NT2/D1 (cell line): ENCODE measurements at places on chromosomes 7 and 10.

DNA sequence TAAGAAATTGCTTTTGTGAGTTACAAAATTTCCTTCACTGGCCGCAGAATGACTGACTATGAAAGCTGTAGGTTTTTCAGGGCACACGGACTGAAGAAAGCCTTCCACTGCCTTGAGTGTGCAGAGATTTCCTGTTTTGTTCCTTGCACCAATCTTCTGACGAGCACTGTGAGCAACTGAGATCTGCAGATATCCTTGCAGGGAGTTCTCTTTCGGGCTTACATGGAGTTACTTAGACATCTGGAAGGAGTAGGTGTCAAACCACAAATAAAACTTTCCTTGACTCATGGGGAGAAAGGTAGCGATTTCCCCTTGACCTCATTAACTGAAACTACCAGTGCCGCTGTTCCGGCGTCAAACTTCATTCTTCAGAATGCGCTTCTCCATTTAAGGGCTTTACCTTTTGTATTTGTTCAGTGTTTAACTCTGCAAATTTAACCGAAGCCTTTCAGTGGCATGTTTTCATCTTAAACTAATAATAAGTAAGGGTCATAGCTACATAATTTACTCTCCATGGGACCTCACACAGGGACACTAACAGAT lies 1175.3 kb downstream of the GATA3 start:
- DNase-seq: no peak

DNA sequence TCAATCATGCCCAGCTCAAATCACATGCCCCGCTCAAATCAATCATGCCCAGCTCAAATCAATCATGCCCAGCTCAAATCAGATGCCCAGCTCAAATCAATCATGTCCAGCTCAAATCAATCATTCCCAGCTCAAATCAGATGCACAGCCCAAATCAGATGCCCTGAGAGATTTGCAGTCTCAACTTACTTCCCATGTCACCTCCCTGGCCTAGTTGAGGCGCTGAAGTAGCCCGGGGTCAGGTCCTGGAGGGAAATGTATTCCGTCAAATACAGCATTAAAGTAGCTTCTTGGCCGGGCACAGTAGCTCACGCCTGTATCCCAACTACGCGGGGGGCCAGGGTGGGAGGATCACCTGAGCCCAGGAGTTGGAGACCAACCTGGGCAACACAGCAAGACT lies 15.7 kb upstream of the PRKAR1B start:
- no peak for DNase-seq

- no peak for DNase-seq
Observed at GRCh38 chr7:20216406-20217036, 663 bp downstream of the MACC1 start.

- DNase-seq: no peak
Observed at GRCh38 chr10:1278306-1278705, 222.1 kb downstream of the WDR37 start.

DNA sequence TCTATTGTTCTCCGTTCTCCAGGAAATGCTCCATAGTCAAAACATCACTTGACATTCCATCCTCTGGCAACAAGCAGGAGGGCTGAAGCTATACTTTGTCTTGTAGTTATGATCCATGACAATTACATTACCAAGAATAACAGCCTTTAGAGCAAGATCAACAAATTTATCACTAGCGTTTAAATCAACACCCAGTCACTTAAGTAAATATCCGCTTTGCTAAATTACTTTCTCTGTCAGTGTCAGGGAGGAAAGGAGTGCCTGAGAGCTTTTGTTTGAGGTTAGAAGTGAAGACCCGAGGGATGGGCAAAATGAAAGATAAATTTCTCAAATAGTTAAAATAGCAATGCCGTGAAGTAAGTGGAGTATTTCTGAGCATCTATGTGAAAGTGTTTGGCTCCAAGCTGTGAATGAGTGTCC lies 236.1 kb upstream of the BMPER start:
- DNase-seq: peak; percentile 28

DNA sequence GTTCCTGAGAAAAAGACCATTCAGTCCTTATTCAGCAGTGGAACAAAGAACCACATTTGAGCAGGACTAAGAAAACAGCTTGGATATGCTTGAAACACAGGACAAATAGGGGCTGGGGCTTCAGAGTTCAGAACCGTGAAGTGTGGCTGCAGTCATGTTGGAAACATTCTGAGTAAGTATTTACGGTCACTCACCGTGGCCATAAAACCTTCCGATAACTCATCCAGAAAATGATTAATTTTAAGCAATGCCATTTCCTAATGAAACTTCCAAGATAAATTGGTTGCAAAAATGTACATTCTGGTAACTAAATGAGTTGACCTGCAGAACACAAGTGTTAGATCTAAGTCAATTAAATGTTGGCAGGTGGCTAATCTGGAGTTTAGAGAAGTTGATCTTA lies 279.2 kb downstream of the CXCL12 start:
- DNase-seq: no peak

- DNase-seq: no peak
Observed at GRCh38 chr7:1890289-1891235, 220.5 kb downstream of the ELFN1 start.

- DNase-seq: no peak
Observed at GRCh38 chr7:2969398-2970306, 74.0 kb downstream of the CARD11 start.

DNA sequence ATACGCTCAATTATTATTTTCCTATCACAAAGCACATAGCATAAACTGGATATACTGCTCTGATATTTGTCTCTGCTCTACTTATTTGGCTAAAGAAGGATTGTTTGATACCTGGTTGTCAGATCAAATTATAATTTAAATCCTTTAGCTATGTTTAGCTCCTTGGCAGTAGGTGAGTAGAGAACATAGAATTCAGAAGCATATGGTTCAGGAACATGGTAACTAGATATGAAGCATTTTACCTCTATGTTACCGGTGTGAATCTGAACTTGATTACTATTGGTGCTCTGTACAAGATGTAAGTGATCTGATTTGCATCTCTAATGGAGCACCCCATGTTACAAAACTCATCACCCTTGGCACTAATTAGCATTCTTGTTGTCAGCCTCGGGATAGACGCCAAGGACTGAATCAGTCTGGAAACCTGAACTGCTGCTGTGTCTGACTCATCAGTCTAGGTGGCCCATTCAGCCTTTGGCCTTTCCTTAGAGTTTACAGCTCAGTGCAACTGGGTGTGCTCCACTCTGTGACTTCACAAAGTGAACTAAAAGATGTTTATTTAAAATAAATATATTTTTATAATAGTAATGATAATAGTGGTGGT lies 12.3 kb upstream of the MYPN start:
- DNase-seq: peak; percentile 62

- no peak for DNase-seq
Observed at GRCh38 chr10:69333205-69333604, 54.9 kb downstream of the HK1 start.

- DNase-seq: no peak
Observed at GRCh38 chr7:66099551-66100407, 14.9 kb upstream of the CRCP start.

DNA sequence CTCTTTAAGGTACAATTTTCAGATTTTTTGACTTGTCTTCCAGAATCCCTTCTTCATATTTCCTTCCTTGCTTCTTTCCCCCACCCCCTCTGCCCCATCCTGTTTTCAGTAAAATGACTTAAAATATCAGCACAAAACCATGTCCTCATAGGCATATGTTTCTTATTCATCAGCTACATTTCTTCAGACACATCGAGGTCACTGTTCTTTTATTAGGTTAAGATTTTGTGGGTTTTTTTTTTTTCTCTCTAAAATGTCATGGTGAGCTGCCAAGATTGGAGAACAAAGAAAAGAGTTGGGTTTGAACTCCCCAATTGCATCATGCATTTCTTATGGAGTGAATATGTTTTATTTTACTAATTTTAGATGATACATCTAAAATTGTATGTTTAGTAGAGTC lies 35.8 kb downstream of the LAMB4 start:
- DNase-seq: no peak

DNA sequence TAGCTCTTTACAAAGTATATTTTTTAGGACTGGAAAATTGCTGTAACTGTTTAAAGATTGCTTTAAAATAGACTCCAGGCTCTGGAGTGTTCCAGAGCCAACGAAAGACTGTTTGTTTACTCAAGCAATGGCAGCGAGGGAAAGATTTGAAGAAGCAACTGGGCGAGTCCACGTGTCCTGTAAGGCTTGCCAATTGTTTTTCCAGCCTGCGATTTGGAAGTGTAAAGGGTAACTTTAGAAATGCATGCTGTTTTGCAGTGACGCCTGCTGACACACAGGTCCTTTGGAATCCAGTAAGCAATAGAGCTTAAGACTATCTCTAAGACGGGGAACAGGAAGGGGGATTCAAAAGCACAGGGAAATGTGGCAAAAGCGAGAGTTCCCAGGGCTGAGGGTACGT lies 55.8 kb downstream of the TACC2 start:
- peak; percentile 40 for DNase-seq

DNA sequence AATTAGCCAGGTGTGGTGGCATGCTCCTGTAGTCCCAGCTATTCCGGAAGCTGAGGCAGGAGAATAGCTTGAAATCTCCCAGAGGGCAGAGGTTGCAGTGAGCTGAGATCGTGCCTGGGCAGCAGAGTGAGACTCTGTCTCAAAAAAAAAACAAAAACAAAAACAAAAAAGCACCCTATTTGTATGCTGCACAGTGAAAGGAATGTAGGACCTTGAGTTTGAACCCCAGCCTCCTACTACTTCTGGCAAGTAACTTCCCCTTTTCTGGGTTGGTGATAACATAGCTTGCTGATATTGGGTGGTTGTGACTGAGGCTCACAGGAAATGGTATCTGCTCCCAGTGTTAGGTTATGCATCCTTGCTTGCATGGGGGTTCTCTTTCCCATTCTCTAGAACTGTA lies 205.3 kb downstream of the BUB3 start:
- no peak for DNase-seq

GRCh38 chr7:30148426-30148825 lies 13.6 kb downstream of the MTURN start:
- no peak for DNase-seq

DNA sequence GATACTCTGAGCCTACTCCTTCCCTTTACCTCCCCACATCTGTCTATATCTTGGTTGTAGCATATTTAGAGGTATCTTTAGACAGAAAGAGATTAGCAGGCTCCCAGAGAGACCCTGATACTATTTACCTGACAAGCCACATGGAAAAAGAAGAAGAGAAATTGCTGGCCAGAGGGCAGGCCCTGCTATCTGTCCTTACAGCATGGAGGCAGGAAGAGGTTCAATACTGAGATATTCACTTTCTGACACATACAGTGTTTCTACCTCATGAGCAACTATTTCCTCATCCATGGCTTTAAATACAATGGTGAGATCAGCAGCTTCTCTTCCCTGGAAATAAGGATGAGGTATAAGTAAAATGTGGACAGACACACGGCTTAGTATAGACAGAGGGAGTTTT lies 33.9 kb upstream of the TSPAN13 start:
- DNase-seq: no peak

DNA sequence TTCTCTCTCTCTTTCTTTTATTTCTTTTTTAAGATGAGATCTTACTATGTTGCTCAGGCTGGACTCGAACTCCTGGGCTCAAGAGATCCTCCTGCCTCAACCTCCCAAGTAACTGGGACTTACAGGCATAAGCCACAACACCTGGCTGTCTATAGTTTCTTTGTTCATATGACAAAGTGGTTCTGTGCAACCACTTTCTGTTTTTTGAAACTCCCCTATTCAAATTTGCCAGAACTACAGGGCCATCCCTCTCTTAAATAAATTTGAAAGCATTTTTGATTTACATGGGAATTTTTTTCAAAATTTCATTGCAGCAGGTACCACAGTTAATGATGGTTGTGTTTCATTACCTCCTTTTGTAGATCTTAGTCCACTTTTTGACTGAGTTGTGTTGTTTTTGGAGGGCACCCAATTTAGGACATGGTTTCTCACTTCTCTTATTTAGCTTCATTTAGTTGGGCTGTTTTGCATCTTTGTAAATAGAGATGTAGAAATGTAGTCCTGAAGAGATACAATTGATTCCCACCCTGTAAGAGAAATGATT lies 119.2 kb downstream of the LRRC4 start:
- DNase-seq: no peak

- no peak for DNase-seq
Observed at GRCh38 chr7:111168182-111168581, 77.3 kb downstream of the LRRN3 start.

DNA sequence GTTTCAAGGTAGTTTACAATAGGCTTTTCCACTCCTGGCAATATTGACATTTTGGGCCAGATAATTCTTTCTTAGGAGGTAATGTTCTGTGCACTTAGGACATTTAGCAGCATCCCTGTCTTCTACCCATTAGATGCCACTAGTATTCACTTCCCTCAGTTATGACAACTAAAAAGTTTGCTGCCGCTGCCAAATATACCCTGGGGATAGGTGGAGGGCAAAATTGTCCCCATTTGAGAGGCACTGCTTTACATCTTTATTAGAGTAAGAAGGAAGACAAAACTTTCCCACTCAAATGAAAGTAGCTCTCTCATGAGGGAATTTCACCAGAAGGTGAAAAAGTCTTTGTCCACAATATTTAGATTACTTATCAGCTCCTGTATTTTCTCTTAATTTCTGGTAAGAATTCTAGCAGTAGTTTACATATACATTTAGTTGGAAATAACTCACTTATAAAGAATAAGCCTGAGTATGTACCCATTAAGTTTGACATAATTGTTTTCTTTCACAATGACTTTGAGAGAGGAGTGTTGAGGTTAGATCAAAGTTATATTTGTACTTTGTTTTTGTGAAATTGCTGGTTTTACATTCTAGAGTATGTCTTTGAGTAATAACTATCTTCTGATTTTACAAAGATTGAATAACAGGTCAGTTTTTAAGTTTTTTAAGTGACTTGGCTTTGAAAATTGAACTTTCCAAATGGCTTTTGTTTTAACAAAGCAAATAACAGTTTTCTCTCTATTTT lies 46.0 kb downstream of the HELLS start:
- DNase-seq: no peak

DNA sequence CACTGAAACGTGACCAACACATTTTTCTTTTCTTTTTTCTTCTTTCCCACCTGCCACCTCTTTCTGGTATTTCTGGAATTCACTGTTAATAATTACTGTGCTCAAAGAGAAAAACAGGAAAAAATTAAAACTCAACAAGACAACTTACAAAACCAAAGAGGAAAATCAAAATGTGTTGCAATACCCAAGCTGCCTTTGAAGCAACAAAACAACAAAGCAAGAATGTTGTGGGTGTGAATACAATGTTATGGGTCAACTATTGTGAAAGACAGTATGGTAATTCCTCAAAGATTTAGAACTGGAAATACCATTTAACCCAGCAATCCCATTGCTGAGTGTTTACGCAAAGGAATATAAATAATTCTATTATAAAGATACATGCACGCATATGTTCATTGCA lies 415.1 kb downstream of the GFRA1 start:
- DNase-seq: no peak
